ACHN (cell line): ENCODE measurements at places on chromosomes 12 and 14.

DNA sequence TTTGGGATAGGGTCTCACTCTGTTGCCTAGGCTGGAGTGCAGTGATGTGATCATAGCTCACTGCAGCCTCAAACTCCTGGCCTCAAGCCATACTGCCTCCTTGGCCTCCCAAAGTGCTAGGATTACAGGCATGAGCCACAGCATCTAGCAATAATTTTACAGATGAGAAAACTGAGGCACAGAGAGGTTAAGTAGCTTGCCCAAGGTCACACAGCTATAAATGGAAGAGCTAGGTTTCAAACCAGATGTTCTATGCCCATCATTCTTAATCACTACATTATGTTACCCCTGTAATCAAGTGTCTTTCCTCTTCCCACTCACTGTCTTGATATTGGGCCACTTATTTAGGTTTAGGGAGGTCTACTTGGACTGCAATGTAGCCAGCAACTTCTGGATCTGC is 3.6 kb downstream of the SLC17A8 start:
- no peak for DNase-seq

DNA sequence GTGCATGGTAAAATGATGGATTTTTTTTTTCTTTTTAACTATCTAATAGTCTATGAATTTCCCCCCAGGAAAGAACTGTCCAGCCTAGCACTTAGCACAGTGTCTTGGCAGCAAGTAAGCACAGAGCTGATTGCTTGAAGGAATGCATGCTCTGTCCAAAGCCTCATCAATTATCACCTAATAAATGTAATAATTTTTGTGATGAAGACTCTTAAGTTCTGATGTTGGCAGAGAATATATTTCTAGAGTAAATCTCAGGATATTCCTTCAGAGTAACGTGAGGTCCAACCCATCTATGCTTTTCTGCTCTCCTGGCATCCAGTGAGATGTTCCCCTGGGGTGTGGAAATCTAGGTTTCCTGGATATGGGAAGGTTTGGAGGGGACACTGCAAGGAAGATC is 152.4 kb downstream of the TMX1 start:
- no peak for DNase-seq

DNA sequence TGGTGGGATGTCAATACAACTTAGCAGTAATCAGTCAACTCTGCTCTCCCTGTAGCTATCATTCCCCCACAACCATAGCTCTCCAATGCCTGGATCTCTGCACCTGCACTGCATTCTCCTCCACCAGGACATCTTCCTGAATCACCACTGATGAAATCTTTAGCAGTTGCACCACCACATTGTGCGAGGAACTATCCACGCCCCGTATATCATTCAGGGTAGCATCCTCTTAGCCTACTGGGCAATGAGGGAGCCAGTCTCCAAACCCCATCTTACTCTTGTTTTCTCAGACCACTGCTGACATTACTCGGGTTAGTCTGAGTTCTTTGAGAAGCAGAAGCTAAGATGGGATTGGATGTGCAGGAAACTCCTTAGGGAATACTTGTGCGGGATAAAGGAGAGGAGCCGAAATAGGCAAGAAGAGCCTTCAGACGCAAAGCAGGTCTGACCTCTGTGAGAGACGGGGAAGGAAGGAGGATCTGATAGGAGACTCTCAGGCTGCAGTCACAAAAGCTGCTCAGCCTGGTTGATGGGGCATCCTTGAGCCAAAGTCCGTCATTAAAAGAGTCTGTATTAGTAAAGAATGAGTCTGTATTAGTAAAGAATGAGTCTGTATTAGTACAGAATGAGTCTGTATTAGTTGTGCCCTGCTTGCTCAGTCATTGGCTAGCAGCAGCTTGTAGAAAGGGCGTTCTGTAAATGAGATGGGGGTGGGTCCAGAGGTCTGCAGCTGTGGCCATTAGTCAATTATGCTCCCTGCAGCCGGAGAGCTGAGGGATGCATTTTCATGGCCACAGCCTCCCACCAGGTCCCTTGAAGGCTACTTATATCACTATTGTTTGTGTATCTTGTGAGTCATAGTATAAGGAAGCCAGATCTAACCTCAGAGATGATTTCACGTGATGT is 49.6 kb upstream of the RASSF3 start:
- peak; percentile 31 for DNase-seq

GRCh38 chr12:72006766-72007165 is 68.1 kb downstream of the TPH2 start:
- DNase-seq, result no peak

- DNase-seq, result no peak
Measured at GRCh38 chr12:90745211-90745610, 209.8 kb downstream of the CCER1 start.

- DNase-seq, result no peak
Measured at GRCh38 chr14:22748631-22749068, 17.8 kb upstream of the OXA1L start.

- no peak for DNase-seq
Measured at GRCh38 chr14:92314182-92314581, 8.8 kb upstream of the SLC24A4 start.

- no peak for DNase-seq
Measured at GRCh38 chr14:38208618-38209562, 1.2 kb downstream of the SSTR1 start.

- no peak for DNase-seq
Measured at GRCh38 chr12:2633825-2634200, 161.0 kb upstream of the FKBP4 start.

DNA sequence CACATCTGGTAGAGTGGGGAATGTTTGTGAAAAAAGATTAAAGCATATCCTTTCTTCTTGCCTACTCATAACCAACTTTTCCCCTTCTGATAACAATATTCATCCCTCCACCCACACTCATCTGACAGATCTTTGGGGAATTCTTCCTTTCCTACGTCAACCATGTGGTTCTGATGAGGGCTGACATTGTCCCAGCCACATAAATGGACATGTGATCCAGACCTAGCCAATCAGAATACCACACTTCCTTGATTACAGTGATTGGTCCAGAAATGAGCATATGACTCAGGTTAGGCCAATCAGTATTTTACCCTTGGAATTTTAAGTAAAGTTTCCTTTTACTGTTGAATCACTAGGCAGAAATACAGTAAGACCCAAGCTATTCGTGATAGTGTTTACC is 58.9 kb downstream of the GPR65 start:
- no peak for DNase-seq

- DNase-seq, result peak; percentile 19
Measured at GRCh38 chr14:58082011-58082410, 70.0 kb downstream of the ARMH4 start.

GRCh38 chr12:27303139-27304111 is 29.2 kb upstream of the BMAL2 start:
- no peak for DNase-seq

GRCh38 chr12:116784238-116784612 is 46.1 kb downstream of the RNFT2 start:
- DNase-seq, result no peak

DNA sequence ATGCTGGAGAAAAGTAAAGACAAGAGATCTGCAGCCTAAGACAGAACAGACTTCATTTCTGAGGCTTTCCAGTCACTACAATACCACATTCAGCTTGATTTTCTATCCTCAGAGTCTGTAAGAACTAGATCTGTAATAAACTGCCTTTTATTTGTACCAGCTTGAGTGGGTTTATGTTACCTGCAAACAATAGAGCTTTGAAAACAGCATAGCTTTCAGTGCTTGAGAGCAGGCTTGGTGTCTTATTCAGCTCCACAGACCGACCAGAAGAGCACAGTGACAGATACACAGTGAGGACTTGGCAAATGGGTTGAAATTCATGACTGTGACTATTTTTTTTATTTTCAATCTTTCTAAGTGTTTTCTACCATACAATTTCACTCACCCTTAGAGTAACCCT is 207.8 kb upstream of the OTX2 start:
- no peak for DNase-seq

- no peak for DNase-seq
Measured at GRCh38 chr14:21231020-21231652, 38.1 kb downstream of the HNRNPC start.

DNA sequence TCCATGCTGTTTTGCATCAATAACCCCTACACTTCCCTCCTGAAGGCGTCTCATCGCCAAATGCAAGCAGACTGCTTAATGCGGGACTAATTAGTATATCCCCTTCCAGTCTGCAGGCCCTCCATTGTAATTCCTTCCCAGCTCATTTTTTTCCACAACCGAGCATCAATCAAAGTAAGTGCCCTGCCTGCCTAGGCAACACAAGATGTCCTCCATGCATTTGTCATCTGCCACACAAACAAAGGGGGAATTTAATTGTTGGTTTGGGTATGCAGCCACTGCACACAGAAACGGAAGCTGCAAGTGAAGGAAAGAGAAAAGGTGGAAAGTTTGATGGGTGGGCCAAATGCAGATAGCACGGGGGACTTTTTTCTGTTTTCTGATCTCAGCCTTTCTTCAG is 168.0 kb downstream of the EGLN3 start:
- DNase-seq, result no peak

DNA sequence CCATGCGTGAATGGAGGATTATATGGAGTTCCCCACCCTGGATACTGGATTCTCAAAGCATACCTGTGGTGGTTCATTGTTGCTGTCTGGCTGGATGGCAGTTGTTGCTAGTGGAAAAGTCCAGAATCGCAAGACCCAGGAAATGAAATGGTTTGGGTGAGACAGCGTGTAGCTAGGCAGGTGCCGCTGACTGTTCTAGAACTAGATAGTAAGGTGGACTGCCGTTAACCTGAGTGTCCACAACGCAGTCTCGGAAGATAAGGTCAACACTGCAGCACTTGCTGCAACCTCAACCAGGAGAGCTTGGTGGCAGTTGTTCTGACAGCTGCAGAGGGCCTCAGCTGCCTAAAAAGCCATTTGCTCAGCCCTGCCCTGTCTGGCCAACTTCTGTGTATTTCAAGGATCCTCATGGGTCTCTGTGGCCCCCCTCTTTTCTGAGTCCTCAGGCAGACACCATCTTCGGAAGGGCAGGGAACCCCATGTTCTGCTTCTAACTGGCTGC is 15.5 kb upstream of the IRF2BPL start:
- no peak for DNase-seq

DNA sequence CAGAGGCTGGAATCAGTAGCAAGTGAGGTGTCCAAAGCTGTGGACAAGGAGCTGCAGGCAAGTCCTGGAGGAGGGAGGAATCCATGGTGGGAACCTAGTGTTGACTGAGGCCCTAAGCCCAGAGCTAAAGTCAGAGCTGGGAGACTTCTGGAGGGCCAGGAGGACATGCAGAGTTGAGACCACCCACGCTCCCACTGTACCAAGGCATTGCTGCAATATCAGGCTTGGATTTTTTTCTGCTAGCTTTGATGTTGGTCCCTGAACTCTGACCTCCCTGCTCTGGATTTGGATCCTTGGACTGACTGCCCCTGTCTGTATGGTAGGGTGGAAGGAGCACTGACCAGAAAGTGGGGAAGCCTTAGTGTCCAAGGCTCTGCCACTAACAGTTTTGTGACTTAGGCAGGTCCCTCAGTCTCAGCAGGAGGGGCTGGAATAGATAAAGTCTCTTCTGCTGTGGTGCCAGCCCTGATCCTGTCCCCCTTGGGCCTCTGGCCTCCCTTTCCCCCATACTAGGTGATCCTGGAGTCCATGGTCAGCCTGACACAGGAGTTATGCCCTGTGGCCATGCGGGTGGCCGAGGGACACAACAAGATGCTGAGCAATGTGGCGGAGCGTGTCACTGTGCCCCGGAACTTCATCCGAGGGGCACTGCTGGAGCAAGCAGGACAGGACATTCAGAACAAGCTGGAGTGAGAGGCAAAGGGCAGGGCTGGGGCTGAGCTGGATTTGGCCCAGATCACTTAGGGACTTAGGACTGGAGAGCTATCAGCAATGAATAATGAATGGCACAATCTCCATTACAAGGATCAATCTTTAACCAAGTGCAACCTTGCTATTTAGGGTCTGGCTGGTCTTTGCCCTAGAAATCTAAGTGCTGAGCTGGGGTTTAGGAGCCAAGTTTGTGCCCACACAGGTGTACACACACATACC is 9.4 kb downstream of the CARMIL3 start:
- DNase-seq, result no peak

DNA sequence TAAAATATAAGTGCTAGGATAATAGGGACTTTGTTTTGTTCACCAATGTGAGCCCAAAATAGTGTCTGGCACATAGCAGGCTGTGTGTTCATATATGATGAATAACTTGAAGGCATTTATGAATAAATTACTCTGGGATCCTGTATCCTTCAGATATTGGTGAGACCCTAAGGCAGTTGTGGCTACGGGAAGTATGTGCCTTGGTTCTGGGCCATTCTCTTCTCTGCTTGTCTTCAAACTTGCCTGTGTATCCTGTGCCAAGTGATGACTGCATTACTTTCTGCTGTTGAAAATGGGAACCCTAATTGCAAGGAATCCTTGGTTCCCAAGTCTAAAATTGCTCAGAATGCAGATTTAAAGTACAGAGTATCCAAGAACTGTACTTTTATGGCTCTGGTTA is 67.6 kb upstream of the KTN1 start:
- DNase-seq, result no peak

- no peak for DNase-seq
Measured at GRCh38 chr14:80523518-80524117, 312.3 kb upstream of the DIO2 start.

GRCh38 chr14:30553311-30553989 is 5.5 kb upstream of the G2E3 start:
- DNase-seq, result peak; percentile 36

DNA sequence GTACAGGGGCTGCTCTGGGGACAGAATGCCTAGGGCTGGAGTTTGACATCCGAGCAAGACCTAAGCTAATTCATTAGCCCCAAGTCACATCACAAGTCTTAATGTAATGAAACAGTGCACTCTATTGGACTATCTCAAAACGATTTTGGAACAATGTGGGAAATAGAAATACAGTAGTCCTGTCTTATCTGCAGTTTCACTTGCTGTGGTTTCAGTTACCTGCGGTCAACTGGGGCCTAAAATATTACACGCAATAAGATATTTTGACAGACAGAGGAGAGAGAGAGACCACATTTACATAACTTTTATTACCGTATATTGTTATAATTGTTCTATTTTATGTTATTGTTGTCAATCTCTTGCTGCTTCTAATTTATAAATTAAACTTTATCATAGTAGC is 21.1 kb downstream of the MOAP1 start:
- DNase-seq, result no peak
